Dermis lymphatic vessel endothelial cell (primary cell): ENCODE measurements at places on chromosomes 1 and 21. TPM values are rescaled to one million over a fixed set of nuclear protein-coding genes. Genes with fewer than 3 reads are reported as not detected.

Gene ERMAP
- total RNA-seq, result 9.1 and 10.7 TPM in 2 replicates

Gene EPHA8
- not detected in 2 replicates for total RNA-seq

Gene PRDM16
- 0.11 TPM in 1 of 2 replicates, not detected in the other for total RNA-seq

Gene AMY1A
- total RNA-seq, result not detected in 2 replicates

Gene KRTAP19-5
- total RNA-seq, result not detected in 2 replicates

Gene KRTAP12-2
- total RNA-seq, result not detected in 2 replicates

Gene OR2L3
- not detected in 2 replicates for total RNA-seq

Gene PLXNA2
- total RNA-seq, result 35.6 and 40.7 TPM in 2 replicates

Gene MAP1LC3C
- total RNA-seq, result not detected in 2 replicates

Gene CYP4Z1
- total RNA-seq, result not detected in 2 replicates

Gene LIPI
- not detected in 2 replicates for total RNA-seq

Gene GJA8
- not detected in 2 replicates for total RNA-seq

Gene TRNP1
- total RNA-seq, result 0.98 and 1.7 TPM in 2 replicates

Gene GNG12
- 228 and 274 TPM in 2 replicates for total RNA-seq

Gene RGS7
- 0.09 and 0.11 TPM in 2 replicates for total RNA-seq

Gene TRIM63
- total RNA-seq, result under 0.01 TPM in 1 of 2 replicates, not detected in the other

Gene CNIH3
- 1.8 and 2.3 TPM in 2 replicates for total RNA-seq

Gene KRTAP7-1
- not detected in 2 replicates for total RNA-seq

Gene ERI3
- total RNA-seq, result 24.3 and 29.9 TPM in 2 replicates

Gene DDR2
- total RNA-seq, result 7.6 and 10.0 TPM in 2 replicates

Gene ATP1B1
- 4.0 and 4.6 TPM in 2 replicates for total RNA-seq

Gene GJC2
- total RNA-seq, result 6.5 and 14.3 TPM in 2 replicates

Gene ZYG11A
- under 0.01 and 0.33 TPM in 2 replicates for total RNA-seq

Gene GBP2
- total RNA-seq, result 13.4 and 31.6 TPM in 2 replicates

Gene KLHDC8A
- total RNA-seq, result not detected in 2 replicates

Gene POU3F1
- total RNA-seq, result under 0.01 TPM in 1 of 2 replicates, not detected in the other

Gene GOLT1A
- not detected in 2 replicates for total RNA-seq

Gene KIFAP3
- 16.7 and 21.7 TPM in 2 replicates for total RNA-seq

Gene RAVER2
- total RNA-seq, result 2.5 and 7.4 TPM in 2 replicates

Gene NSL1
- 26.0 and 28.5 TPM in 2 replicates for total RNA-seq

Gene OR2M3
- total RNA-seq, result not detected in 2 replicates

Gene C1orf226
- total RNA-seq, result under 0.01 TPM in 2 replicates

Gene FCMR
- 0.33 TPM in 1 of 2 replicates, not detected in the other for total RNA-seq

Gene DUSP12
- total RNA-seq, result 26.8 and 31.5 TPM in 2 replicates

Gene LRRC8C
- total RNA-seq, result 19.9 and 20.2 TPM in 2 replicates

Gene DCAF6
- total RNA-seq, result 48.2 and 50.7 TPM in 2 replicates

Gene TAS1R3
- 0.09 and 0.11 TPM in 2 replicates for total RNA-seq

Gene TEKT2
- total RNA-seq, result 0.33 and 0.34 TPM in 2 replicates

Gene NECTIN4
- total RNA-seq, result under 0.01 and 0.34 TPM in 2 replicates

Gene LRRN2
- not detected in 2 replicates for total RNA-seq

Gene CACHD1
- total RNA-seq, result 3.8 and 5.0 TPM in 2 replicates

Gene PLCH2
- 0.09 and 0.22 TPM in 2 replicates for total RNA-seq

Gene TRPM2
- 0.22 and 0.43 TPM in 2 replicates for total RNA-seq

Gene IVL
- not detected in 2 replicates for total RNA-seq

Gene PRAMEF26
- total RNA-seq, result not detected in 2 replicates

Gene NBPF3
- total RNA-seq, result 5.0 and 9.2 TPM in 2 replicates

Gene INKA2
- 4.7 and 6.6 TPM in 2 replicates for total RNA-seq

Gene ACOT11
- 2.6 and 5.2 TPM in 2 replicates for total RNA-seq

Gene IL12RB2
- 0.11 TPM in 1 of 2 replicates, not detected in the other for total RNA-seq

Gene SERINC2
- total RNA-seq, result 6.2 and 6.5 TPM in 2 replicates

Gene HRNR
- total RNA-seq, result not detected in 2 replicates

Gene HPCAL4
- under 0.01 TPM in 1 of 2 replicates, not detected in the other for total RNA-seq

Gene ARMH1
- not detected in 2 replicates for total RNA-seq
